COLO829 (cell line): ENCODE measurements at places on chromosomes 4 and X.
A peak's percentile ranks its signal among the peaks of the same experiment; 100 is the strongest.

GRCh38 chr4:4733663-4734062 lies 125.8 kb upstream of the MSX1 start:
- no peak for DNase-seq

- DNase-seq: peak; percentile 40
Measured at GRCh38 chr4:102500696-102501446, at the start of gene NFKB1. TSS of gene NFKB1 (plus strand) at chr4:102501359. CDS start at chr4:102525519, 24,160 bp downstream.

GRCh38 chr4:187294861-187295260 lies 571.2 kb upstream of the FAT1 start:
- no peak for DNase-seq

- DNase-seq: no peak
Measured at GRCh38 chr4:153684182-153684970, at the start of gene TLR2. TSS of gene TLR2 (plus strand) at chr4:153684280. CDS start at chr4:153702908, 18,628 bp downstream.

- DNase-seq: no peak
Measured at GRCh38 chr4:146123231-146123630, 52.3 kb upstream of the LSM6 start.

- no peak for DNase-seq
Measured at GRCh38 chrX:132821974-132822633, 136.3 kb downstream of the HS6ST2 start.

- no peak for DNase-seq
Measured at GRCh38 chr4:156516698-156517097, 454.9 kb downstream of the PDGFC start.

- DNase-seq: no peak
Measured at GRCh38 chrX:98523521-98523920, 1639.8 kb downstream of the RPA4 start.

DNA sequence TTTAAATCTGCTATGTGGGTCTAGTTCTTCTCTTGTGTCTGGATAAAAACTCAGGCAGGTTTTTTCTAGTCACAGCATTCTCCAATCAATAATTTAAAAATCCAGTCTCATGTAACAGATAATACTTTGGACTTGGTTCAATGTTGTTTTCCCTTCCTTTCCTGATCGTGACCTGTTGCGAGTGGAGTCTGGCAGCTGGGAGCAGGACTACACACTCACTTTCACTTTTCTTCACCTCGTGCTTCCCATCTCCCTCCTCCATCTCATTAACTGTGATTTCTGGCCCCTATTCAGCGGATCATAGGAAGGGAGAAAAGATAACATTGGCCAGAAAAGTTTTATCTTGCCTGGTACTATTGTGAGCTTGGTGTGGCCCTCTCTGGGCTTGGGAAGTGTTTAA lies 96.6 kb upstream of the GATB start:
- no peak for DNase-seq

GRCh38 chrX:135741192-135741715 lies 26.7 kb downstream of the CT45A3 start:
- no peak for DNase-seq

DNA sequence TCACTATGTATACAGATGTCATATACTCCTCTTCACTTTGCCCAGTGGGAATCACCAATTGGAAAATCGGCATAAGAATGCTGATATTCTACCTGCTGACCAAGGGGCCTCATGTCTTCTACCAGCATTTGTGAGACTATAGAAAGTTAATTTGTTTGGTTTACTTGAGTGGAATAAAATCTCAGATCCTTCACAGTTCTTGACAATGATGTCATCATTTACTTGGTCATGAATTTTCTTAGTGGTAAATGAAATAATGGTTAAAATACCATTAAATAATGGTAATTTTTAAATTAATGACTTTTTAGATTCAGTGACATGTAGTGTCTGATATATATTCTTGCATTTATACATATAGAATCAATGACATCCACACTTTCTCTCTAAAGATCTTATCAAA lies 1052.6 kb downstream of the ADGRL3 start:
- no peak for DNase-seq

- DNase-seq: no peak
Measured at GRCh38 chr4:48340276-48340964, 909 bp upstream of the SLAIN2 start.

DNA sequence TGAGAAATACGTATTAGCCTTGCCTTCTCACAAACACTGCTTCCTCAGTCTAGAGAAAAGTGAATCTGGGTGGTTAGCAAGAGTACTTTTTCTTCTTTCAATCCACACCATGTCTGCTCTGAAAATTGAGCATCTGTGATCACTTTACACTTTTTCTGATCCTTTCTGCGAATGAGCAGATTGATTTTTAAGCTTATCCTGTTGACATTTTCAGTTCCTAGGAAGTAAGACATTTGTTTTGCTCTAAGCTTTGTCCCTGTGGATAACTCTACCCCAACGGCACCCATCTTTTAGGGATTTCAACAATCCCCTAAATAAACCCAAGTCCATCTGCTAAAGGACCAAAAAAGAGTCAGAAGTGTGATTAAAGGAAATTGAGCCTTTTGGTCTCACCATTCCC lies 487.5 kb downstream of the IQCM start:
- no peak for DNase-seq

GRCh38 chrX:150226223-150226965 lies 136.7 kb upstream of the MAMLD1 start:
- no peak for DNase-seq

- no peak for DNase-seq
Measured at GRCh38 chrX:69094977-69095669, 70.1 kb downstream of the PJA1 start.

DNA sequence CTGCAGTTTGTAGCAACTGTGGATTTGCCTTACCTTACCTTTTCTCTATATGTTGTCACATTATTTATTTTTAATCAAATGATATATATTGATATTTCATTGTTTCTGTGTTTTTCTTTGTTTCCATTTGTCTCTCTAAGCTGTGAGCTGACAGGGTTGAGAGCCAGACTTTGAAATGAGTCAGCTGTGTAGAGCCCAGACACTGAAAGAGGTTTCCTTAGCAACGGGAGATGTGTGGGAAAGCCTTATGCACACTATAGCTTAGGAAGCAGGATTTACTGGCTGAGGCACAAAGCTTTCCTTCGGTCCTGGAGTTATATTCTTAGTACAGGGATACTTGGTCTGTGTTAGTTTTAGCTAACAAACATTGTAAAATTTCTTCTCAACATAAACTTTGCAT lies 192.2 kb downstream of the FGF13 start:
- DNase-seq: peak; percentile 48

DNA sequence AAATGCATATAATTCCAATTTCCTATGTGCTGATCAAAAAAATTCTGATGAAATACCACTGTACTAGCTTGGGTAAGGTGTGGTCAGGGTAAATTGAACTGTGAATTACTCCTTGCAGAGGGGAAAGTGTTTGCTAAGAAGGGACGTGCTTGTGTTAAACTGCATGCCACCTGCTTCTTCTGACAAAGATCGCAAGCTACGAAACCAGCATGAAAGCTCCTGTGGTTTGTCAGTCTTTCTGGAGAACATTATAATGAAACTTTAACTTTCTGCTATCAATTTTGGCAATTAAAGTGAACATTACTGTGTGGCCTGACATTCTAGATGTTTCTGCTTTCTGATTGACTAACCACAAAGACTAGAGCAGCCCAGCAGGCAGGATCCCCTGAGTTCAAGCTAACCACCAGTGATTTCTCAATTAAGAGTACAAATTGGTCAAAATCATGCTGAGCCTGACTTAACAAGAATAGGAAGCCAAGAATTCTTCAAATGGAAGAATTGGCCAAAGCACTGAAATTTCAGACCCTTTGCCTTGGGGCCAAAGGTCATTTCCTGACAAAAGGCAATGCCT lies 239.0 kb downstream of the SLITRK2 start:
- DNase-seq: no peak

DNA sequence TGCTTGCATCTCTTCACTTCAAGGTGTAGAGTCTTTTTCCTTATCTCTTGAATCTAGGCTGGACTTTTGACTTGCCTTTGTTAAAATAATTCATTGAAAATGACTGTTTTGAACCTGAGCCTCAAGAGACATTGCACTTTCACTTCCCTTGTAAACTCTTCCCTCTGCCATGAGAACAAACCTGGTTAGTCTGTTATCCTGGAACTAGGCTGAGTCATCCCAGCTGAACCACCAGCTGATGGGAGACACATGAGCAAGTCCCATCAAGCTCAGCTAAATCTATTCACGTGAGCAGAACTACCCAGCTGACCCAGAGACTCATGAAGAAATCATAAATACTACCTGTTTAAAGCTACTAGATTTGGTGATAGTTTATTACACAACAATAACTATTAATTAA lies 202.3 kb upstream of the CENPE start:
- peak; percentile 16 for DNase-seq

- DNase-seq: no peak
Measured at GRCh38 chr4:83191026-83191425, 76.5 kb upstream of the PLAC8 start.

GRCh38 chrX:40021647-40022046 lies 76.1 kb downstream of the BCOR start:
- no peak for DNase-seq

DNA sequence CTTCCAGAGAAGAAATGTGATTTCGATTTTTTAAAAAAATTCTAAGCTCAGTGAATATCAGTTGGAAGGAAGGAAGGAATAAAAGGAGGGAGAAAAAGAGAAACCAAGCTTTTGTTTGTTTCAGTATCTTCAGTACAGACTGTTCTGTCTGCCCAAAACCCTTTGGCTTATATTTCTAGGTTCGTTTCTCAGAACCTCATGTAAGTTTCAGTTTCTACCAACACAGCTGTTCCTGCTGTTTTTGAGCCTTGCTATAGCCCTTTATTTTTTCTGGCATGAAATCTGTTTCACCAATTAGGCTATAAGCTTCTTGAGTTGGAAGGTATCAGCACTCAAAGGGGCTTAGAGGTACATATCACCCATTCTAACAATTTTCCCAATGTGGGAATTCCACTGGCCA lies 157.9 kb downstream of the GBA3 start:
- no peak for DNase-seq

GRCh38 chrX:149715468-149715867 lies 3.6 kb downstream of the MAGEA11 start:
- DNase-seq: no peak

DNA sequence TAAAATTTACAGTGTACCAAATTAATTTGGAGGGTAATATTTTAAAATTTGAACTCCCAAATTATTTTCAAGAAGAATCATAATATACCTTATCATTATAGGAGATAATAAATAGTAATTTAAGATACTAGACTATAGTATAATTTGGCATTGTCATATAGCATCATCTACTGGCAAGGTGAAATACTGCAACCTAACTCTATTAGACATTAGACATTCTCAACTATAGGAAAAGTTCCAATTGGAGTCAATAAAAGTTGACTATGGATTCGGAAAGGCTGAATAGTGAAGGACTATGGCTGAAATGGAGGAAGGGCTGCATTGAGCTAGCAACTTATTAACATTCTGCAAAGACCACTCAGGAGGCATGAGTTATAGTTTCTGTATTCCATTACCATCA lies 113.0 kb downstream of the PRDM5 start:
- DNase-seq: no peak

DNA sequence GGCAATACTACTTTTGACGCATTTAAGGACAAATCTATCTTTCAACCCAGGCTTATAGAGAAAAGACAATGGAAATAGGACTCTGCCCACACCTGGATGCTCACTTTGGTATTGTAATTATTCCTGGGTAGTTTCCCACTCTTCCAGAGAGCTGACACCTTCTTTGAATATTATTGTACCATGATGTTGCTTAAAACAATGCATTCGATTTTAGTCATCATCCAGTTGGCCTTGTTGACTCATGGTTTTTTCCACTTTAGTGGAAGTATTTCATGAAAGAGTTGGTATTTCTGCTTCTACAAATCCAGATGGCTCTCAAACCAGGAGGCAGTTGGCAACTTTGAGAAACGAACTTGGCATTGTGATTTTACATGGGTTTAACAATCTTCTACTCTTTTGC lies 124.2 kb downstream of the ENOX2 start:
- no peak for DNase-seq
